ENCODE measurements at places on chromosomes 16 and 17.

DNA sequence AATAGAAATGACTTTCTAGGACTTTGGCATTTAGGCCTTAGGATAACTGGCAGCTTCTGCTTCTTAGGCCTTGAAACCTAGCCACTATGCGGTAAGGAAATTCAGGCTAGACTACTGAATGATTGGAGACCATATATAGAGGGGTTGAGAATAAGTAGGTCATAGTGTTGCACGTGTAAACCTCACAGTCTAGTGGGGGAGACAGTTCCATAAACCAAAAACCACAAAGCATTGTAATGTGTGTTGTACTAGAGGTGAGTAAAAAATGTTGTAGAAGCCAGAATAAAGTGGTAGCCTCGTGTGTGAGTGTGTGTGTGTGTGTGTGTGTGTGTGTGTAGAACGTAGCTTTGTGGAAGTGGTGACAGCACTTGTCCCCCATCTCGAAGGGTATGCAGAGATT is 188.5 kb downstream of the MAP2K6 start:
- DNase-seq, result no peak

- DNase-seq, result peak; percentile 37
These were observed 18.5 kb downstream of the ENPP7 start for GRCh38 chr17:79749156-79749815.

- peak; percentile 87 for DNase-seq
These were observed 2.0 kb downstream of the RRAD start for GRCh38 chr16:66923247-66923731.

DNA sequence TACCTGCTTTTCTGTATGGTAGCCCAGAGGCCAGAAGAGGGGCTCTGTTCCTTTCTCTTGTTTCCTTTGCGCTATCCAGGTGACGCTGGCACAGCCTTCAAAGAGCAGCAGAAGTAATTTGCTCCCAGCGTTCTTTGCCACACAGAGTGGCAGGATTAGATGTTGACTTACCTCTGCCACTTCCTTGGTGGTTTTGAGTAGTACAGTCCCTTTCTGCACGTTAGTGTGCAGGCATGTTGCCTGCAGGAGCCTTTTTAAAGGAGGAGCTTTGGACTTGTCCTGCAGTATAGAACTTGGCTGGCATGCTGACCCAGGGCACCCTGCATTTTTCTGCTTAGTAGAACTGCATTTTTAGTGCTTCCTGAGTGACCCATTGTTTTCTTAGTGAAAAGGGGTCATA is at the start of gene ABCC11:
ABCC11 (minus strand) TSS at position 229 of the 400 bp plus-strand sequence. CDS start 15,618 bp downstream, outside the sequence.
- no peak for DNase-seq

- DNase-seq, result no peak
These were observed 477.6 kb downstream of the XYLT1 start for GRCh38 chr16:16992975-16993765.

DNA sequence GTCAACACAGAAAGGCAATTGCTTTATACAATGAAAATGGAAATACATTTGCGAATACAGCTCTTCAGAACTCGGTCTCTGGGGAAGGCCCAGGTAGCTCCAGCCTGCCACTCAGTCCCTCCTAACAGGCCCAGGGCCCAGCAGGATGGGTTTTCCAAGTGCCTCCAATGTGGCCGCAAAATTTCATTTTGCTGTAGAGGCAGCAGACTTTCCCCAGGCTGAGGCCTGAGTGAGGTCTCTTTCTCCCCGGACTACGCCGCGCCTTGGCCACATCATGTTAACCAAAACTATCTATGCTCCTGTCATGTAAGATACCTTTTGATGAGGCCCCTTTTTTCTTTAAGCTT is 606.0 kb upstream of the SALL1 start:
- DNase-seq, result peak; percentile 60

DNA sequence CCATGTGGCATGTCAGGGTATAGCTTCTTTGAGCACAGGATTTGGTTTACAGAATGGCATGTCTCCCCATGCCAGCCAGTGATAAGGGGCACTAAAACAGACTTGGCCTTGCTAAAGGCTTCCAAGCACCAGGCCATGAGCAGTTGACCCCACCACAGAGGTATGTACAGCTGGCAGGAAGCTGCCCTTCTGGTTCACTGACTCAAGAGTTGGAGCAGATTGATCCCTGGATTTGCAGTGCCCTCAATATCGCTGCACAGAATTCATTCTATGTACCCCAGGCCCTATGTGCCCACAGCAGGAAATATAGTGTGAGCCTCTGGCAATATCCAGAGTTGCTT is 24.3 kb downstream of the HLF start:
- no peak for DNase-seq

GRCh38 chr17:28331891-28332420 is 3.3 kb downstream of the IFT20 start:
- no peak for DNase-seq

DNA sequence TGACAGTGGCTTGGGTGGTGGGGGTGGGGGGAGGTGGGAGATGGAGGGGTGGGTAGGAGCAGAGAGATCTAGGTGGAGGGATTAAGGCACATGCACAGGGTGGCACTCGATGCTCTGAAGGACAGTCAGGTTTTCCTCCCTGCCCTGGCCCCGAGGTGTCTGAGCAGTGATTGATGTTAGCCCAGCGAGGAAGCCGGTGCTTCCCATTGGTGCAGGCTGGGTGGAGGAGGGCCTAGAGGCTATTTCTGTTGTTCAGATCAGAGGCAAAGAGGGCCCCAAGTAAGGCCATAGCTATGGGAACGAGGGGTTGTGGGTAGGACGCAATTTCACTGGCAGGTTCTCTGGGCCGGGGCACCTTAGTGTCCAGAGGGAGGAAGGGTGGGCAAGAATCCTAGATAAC is 23.1 kb downstream of the CACNA1G start:
- peak; percentile 58 for DNase-seq

DNA sequence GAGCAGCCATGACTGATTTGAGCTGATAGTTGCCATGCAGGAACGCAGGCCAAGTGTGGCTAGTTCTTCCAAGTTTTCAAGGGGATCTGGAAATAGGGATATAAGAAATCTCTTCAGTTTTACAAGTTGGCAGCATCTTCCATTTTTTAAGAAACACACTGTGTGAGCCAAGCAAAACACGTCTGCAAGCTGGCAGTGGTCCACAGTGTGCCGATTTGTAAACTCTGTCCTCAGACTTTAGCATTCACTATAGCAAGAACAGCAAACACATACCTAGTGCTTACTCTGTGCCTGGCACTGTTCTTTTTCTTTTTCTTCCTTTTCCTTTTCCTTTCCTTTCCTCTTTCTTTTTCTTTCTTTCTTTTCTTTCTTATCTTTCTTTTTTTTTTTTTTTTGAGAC is 2.9 kb downstream of the ORAI3 start:
- no peak for DNase-seq

DNA sequence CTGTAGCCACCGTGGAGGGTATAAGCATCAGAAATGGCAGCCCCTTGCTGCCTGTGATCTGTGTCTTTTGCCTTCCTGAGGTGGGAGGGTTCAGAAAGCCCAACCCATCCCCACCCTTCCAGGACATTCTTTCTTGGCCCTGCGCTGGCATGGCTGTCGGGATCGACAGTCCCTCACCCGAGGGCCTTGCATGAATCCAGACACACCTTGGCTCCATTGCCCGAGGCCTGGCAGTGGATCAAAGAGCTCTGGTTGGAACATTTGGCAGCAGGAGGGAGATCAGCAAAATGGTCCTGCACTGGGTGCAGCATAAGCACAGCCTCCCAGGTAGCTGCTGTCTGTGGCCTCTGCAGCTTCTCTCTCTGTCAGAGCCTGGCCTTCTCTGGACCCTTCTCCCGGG is 246.6 kb upstream of the MAF start:
- DNase-seq, result no peak

DNA sequence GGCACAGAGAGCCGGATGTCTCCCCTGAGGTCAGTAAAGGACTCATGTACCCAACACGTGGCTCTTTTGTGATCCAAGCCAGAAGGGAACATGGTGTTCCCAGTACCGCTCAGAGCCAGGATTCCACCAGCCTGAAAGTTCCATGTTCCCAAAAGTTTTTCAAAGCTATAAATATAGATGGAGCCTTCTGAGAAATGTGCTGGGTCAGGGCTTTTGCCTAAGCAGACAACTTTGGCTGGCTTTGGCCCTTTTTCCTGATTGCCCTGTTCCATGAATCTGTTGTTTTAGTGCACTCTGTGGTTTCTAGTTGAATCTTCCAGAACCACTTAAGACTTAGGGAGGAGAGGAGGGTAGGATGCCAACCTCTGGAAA is 128.5 kb upstream of the HS3ST2 start:
- DNase-seq, result no peak

- DNase-seq, result no peak
These were observed 28.3 kb downstream of the PSME3IP1 start for GRCh38 chr16:57157533-57157932.

GRCh38 chr16:20904507-20905081 is 4.0 kb downstream of the LYRM1 start:
- no peak for DNase-seq
